ENCODE measurements at places on chromosomes 12 and 14.

GRCh38 chr12:12181511-12181910, 85.3 kb downstream of the LRP6 start:
- no peak for DNase-seq

DNA sequence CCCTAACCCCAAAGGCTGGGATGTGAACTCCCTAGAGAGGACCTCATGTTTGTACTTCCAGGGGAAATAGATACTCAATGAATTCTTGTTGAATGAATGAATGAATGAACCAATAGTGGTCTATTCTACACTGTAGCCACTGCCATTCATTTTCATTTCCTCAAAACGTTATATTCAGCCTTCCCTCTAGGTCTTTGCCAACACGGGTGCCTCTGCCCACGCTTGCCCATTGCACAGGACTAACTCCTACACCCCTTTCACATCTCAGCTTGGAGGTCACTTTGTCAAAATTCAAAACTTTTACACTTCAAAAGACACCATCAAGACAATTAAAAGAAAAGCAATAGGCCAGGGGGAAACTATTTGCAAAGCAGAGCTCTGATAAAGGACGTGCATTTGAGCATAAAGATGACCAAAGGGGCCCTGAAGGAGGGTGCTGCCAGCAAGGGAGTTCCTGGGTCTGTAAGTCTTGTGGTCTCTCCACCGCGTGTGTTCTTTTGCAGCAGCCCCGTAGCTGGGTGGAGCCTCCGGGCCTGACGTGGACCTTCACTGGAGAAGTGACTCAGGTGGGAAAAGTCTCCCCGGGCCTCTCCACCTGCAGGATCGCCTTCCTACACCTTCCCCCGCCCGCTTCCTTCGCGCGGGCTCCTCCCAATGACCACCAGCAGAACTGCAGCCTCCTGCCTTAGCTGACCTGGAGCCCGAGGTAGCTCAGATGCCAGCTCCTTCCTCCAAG, 31.5 kb downstream of the TMEM63C start:
- DNase-seq, result no peak

DNA sequence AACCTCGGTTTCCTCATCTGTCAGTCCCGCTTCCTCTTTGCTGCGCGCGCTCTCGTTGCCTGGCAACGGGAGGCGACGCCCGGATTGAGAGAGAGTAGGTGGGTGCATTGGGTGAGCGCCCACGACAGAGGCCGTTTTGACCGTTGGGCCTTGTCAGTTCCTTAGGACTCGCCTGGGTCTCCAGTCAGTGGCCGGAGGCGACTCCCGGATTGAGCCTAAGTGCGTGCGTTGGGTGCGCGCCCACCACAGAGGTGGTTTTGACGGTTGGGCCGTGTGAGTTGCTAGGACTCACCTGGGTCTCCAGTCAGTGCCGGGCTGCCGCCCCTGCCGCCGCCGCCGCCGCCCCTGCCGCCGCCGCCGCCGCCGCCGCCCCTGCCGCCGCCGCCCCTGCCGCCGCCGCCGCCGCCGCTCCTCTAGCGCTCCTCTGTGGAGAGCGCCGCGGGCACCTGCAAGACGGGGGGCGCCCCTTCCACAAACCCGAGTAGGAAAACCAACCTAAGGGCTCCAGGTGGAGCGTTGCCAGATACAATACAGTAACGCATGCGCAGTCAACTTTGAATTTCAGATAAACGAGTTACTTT, 37.2 kb downstream of the APOBEC1 start:
- no peak for DNase-seq

- no peak for DNase-seq
Measured at GRCh38 chr14:36618641-36619040, 36.2 kb upstream of the NKX2-8 start.

DNA sequence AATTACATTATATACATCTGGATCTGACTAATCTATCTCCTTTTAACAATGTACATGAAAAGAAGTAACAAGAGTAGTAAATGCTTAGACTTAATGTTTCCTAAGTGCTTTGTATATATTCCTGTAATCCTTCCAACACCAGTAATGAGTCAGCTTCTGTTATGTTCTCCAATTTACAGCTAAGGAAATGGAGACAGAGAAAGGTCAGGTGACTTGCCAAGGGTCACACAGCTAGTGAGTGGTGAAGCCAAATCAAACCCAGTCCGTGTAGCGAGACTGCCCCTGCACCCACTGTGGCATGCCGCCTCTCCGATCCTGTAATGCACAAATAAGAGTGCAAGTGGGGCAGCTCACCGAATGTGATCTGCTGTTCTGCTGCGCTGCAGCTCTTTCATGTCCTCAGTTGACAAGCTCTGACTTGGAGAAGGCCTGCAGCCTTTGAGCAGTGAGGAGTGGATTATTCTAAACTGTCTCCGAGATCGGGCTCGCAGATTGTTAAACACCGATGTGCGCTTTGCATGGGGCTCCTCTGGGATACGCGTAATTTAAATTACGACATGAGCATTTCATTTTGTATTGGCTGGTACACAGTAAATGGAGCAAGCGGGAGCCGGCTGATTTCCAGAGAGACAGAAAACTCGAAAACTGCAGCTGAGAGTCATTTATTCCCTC, 65.1 kb upstream of the KTN1 start:
- DNase-seq, result no peak

DNA sequence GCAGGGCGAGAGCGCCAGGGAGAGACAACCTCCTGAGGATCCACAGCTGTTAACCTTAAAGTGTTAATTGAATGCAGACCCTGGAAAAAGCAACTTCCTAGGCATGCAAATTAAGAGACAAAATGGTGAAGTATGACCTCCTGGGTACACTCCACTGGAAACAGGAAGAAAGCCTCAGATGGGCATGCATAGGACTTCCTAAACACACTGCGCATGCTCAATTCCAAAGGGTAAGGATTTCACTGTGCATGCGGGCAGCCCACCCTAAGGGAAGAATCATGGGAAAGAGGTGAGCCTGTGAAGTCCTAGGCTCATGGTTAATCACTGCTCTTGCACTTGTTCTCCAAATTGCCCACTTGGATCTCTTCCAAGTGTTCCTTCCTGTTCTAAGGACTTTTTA, 80.5 kb upstream of the CAPRIN2 start:
- no peak for DNase-seq
